Stimulated activated CD4-positive, alpha-beta T cell treated with anti-CD3 and anti-CD28 coated beads, Interleukin-15, amount 100 ng/mL, for 1 hour (primary cell): ENCODE measurements at places on chromosomes 1 and 21.

DNA sequence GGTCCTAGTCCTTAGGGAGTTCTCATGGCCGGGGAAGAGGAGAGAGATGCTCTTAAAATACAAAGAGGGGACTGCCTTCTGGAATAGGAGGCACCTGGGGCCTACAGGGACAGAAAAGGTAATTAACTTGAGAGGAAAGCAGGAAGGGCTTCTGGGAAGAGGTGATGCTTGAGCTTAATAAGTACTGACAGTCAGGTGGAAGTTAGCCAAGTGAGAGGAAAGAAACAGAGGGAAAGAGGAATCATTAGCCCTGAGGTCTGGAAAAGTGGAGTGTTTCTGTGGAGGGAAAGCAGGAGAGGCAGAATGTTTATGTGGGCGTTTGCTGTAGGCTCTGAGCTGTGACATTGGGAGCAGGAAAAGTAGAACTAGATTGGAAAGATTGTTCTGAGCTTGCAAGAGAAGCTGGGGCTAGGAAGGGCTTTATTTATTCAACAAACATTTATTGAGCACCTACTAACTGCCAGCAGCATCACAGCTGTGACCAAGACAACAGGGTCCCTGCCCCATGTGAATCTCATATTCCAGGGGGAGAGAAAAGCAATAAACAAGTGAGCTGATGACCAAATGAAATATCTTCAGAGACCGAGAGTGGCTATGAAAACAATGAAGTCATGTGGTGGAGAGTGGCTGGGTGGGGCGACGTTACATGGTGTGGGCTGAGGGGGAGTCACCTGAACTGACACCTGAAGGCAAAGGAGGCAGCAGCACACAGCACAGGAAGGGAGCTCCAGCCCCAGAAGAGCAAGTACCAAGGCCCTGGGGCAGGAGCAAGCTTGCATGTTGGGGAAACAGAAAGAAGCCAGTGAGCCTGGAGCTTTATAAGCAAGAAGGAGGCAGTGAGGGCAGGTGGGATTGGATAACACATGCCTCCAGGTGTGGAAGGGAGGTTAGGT is 4.4 kb upstream of the FNDC5 start:
- no peak for DNase-seq

DNA sequence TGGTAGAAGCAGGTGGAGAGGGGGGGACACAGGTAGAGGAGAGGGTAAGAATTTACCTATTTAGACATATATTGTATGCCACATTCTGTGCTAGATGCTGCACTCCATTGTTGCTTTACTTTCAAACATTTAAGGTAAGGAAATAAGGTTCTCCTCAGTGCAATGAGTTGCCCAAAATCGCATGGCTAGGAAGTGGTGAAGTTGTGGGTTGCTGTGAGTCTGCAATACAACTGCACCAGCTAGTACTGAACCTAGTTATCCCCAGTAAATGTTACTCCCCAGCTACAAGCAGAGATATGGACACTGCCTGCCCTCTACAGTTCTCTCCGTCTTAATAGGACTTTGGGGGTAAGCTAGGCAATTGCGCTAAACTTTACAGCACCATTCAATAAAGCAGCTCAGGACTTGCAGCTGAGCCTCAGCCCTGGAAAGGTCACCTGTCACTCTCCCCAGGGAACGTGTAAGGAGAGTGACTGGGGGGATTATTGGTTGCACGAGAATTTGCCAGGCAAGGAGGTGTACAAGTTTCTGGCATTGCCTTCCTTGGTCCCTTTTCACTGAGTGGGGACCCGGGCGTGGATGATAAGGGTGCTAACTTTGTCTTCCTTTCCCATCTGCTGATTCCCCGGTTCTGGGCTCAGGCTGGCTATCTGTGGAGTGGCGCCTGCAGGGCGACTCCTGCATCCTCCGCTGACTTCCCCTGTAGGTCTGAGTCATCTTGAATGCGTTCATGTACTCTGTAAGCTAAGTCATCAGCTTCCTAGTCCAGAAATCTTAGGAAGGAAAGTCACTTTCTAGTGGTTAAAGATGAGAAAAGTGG is 71.3 kb upstream of the CNTN2 start:
- no peak for DNase-seq

GRCh38 chr1:235434001-235434400 is 66.8 kb downstream of the TBCE start:
- no peak for DNase-seq

DNA sequence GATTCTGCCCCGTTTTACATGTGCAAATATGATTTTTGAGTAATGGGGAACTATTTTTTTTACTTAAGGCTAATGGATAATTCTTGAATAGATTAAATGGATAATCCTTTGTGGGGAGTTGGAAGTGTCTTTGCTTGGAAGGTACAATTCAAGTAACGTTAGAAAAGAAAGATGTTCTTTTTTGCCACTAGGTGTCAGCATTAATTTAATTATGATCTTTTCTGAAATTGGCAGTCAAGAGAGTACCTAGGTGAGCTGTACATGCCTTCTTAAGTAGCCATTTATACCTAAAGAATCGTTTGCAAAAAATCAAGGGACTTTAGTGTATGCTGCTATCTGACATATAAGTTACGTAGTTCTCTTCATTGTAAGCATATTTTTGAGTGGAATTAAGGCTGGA is 2.2 kb downstream of the FBXO28 start:
- DNase-seq = no peak

DNA sequence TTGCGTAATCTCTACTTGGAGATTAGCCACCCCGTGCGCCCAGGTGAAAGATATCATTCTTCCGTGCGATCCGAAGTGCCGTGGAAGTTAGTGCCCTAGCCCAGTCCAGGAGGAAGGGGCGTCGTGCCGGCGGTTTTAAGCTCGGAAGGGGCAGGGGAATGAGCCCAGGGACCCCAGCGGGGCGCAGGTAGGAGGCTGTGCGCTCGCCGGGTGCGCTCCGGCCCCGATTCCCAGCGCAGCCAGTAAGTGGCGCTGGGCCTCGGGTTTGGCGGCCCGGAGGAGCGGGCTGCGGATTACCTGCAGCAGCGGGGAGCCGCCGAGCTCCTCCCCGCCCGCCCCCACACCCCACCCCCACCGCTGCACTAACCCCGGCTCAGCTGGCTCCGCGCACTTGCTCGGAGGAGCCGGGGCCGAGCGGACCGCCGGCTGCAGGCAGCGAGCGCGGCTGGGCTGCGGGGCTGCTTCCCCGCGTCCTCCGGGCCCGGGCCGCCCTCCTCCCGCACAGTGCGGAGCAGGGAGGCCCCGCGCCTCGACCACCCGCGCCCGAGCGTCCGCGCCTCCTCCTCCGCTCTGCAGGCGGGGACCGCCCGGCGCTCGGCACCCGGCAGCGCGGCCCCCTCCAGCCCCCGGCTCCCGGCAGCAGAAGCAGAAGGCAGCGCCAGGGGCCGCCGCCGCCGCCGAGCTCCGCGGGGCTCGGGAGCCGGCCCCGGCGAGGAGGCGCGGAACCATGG is at the start of gene RYR2:
Gene RYR2, plus strand, starts transcription at position 390 of the 731 bp plus-strand sequence. Its CDS starts 338 bp downstream, at position 728.
- no peak for DNase-seq

DNA sequence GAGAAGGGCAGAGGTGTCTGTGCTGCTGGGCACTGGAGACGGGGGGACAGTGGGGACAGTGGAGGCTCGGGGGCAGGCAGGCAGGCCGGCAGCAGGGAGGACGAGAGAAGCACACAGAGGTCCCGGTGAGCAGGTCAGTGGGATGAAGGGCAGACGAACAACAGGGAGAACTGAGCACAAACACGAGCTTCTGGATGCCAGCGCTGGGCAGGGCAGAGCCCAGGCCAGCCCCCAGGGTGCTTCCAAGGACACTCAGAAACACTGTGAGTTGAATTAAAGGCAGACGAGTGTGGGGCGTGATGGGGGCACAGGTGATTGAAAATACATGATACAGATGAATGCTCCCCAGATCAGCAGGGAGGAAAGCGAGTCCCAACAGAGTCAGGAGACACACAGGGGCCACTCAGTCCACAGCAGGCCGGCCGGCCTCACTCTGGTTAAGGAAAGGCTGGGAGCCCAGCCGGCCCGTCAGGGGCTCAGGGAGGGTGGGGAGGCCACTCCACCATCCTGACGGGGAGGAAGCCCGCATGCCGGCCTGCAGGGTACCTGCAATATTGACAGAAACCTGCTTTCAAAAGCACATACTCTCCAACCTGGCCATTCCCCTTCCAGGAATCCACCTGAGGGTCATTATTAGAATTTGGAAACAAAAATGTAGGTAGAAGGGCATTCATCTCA is 14.1 kb downstream of the SLC19A1 start:
- DNase-seq = no peak

DNA sequence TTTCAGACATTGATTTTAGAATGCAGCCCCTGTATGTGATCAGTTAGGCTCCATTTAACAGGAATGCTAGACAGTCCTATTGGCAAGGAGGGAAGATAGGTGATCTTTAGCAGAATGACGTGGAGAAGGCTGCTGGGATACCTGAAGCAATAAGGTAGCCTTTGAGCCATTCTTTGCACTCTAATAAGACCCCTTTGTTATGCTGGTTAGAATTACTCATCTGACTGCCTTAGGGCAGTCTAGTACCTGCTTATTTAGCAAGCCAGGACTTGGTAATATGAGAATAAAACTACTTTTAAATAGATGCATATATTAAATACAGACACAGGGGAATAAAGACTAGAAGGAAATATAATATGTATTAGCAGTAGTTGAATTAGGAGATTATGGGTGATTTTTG is 29.1 kb downstream of the NGF start:
- no peak for DNase-seq

GRCh38 chr1:247829656-247830055 is 5.7 kb upstream of the OR14A16 start:
- no peak for DNase-seq

GRCh38 chr1:85569737-85570404 is 10.7 kb upstream of the CCN1 start:
- DNase-seq = no peak

- no peak for DNase-seq
Measured at GRCh38 chr1:27990920-27991537, 31.3 kb downstream of the XKR8 start.

DNA sequence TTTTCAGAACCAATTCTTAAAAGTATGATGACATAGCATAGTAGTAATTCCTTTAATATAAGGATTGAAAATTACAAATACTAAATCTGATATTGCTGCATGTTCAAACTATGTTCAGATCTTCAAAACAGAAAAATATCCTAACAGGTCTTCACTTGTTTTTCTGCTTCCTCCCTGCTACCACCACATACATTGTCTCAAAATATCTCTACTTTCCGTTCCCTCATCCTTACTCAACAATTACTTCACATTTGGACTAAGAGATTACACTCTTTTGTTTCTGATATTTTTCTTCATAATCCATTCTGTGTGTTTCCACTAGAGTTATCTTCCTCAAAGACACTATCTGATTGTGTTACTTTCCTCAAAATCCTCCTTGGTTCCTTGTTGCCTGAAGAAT is 125.1 kb downstream of the NEK7 start:
- no peak for DNase-seq

- peak; percentile 99 for DNase-seq
Measured at GRCh38 chr21:44873356-44874239, at the start of gene PTTG1IP. Gene PTTG1IP, minus strand, starts transcription at chr21:44873690. Its CDS starts 74 bp downstream, at chr21:44873616.

- DNase-seq = no peak
Measured at GRCh38 chr1:115035652-115036051, 6.0 kb downstream of the TSHB start.

GRCh38 chr1:209597499-209597898 is 14.0 kb downstream of the CAMK1G start:
- DNase-seq = no peak

DNA sequence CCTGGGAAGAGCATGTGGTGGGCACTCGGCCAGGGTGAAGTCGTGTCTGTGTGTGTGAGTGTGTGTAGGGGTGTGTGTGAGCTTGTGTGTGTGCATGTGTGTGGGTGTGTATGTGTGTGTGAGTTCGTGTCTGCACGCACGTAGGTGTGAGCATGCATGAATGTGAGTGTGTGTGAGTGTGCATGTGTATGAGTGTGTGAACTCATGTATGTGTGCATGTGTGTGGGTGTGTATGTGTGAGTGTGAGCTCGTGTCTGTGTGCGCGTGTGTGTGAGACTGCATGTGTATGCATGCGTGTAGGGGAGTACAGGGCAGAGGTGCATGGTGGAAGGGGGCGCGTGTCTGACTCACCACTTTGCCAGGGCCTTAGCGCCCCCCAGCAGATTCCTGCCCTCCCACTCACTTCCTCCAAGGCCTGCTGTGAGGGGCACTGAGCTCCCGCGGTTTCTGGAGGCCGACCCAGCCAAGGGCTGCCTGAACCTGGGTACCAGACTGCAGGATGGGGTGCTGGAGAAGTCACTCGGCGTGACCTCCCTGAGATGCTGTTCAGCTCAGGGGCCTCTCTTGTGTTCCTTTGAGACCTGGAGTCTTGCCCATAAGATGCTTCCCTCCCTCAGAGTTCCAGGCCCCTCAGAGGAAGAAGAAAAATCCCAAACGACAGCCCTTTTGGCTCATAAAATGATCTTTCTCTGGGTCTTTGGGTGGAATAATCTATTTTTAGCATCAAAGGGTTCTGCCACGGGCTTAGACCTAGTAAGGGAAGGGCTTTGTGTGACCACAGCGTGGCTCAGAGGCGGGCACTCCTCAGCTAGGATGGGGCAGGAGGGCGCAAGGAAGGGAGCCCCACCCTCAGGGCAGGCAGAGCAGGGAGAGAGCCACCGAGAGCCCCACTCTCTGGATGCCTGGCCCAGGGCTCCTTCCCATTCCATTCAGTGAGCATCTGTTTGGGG is 41.1 kb upstream of the RUNX3 start:
- DNase-seq = no peak

GRCh38 chr1:206451134-206451686 is 19.1 kb upstream of the IKBKE start:
- DNase-seq = no peak

DNA sequence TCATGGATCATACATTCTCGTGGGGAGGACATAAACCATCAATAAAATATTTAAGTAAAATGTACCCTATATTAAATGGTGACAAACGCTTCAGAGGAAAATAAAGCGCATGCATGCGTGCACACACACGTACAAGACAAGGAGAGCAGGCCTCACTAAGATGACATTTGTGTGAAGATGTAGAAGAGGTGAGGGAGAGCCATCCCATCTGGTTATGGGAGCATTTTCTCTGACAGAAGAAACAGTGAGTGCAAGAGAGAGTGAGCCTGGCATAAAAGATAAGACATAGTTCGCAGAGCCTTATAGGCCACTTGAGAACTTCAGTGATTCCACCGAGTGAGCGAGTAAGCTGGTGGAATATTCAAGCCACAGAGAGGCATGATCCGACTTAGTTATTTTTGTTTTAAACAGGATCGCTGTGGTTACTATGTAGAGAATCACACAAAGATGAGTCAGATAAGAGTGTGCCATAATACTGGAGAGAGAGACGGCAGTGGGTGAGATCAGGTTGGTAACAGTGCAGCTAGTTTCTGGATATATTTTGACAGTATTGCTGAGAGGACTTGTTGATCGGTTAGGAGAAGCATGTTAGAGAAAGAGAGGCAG is 624.2 kb downstream of the PLPP3 start:
- no peak for DNase-seq

DNA sequence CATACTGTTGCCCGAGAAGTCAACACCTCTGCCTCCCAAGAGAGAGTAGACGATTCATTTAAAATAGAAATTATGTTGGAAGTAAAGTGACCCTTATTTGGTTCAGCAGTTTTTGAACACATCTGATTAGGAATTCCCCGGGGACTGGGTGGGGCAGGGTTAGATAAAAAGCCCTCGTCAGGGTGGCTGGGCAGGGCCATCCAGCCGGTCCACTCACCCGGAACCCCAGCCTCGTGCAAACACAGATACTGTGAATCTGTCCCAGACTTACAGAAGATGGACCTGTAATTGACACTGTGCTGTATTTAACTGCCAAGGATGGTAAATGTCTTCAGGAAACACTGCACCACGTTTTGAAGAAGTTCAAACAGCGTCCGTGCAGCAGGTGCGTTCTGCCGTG is 63.7 kb downstream of the PRDM16 start:
- DNase-seq = no peak

GRCh38 chr21:35831230-35831629 is 229.1 kb downstream of the SETD4 start:
- no peak for DNase-seq

GRCh38 chr21:29235714-29236197 is 63.0 kb upstream of the BACH1 start:
- DNase-seq = no peak
